ENCODE measurements at places on chromosomes 6 and 20. TPM values are rescaled to one million over a fixed set of nuclear protein-coding genes. Genes with fewer than 3 reads are reported as not detected.

Gene RNF39
- total RNA-seq: not detected

Gene FAM209B
- not detected for total RNA-seq

Gene WFDC12
- not detected for total RNA-seq

Gene ADGRF5
- total RNA-seq: 34.7 TPM

Gene ARHGAP18
- total RNA-seq: 3.5 TPM

Gene OVOL2
- not detected for total RNA-seq

Gene BPIFB4
- total RNA-seq: not detected
